Mesenteric fat pad (tissue), 1 donor: ENCODE measurements at places on chromosomes 3 and 15.

- DNase-seq: no peak
These were observed 54.0 kb upstream of the GADL1 start for GRCh38 chr3:30948426-30948825.

DNA sequence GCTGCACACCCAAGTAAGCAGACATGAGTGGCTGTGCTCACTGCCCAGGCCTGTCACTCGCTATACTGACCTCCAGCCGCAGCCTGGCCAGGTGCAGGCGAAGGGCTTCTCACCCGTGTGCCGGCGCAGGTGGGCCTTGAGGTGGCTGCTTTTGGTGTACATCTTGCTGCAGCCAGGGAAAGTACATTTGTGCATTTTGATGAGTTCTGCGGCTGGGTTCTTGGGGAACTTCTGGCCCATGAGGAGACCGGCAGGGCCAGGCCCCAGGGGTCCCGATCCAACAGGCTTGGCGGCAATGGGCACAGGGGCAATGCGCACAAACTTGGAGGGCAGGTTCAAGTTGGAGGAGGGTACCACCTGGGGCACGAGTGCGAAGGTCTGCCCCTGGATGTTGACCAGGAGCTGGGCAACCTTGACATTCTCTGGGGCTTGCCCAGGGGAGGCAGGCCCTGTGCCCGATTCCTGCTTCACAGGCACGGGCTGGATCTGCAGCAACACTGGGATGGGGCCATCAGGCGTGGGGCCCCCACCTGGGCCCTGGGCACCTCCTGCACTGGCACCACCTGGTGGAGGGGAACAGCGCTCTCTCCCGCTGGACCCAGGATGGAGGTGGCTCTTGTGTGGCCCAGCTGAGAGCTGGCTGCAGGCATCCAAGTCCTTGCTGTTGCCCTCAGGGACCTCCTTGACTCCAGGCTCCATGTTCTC is 5.3 kb downstream of the KLF15 start:
- DNase-seq: peak; percentile 84

- no peak for DNase-seq
These were observed 62.6 kb upstream of the VGLL3 start for GRCh38 chr3:87053553-87053952.

GRCh38 chr3:101020351-101021015 is 27.3 kb upstream of the ABI3BP start:
- DNase-seq: no peak

GRCh38 chr3:55902221-55902900 is 415.3 kb upstream of the WNT5A start:
- no peak for DNase-seq

DNA sequence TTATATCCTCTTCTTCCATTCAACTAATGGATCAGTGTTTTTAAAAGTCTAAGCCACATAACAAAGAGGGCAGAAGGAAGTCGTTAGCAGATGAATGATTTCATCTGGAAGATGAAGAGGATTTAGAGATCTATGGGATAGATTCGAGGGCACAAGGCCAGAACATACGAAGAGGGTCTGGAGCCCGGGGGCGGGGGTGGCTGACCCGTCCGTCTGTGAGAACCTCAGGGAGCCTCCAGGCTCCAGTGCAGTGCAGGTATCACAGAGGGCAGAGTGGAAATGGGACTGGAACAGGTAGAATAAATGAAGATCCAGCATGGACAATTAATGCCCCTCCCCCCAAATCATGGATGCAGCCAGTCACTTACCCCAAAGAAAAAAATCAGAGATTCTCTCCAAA is 1.5 kb upstream of the GOLGA8B start:
- DNase-seq: no peak

GRCh38 chr15:54577476-54578250 is 599.4 kb downstream of the UNC13C start:
- DNase-seq: no peak

- DNase-seq: no peak
These were observed 2.7 kb downstream of the FBXO40 start for GRCh38 chr3:121595765-121596406.

GRCh38 chr3:101155825-101156224 is 162.6 kb upstream of the ABI3BP start:
- no peak for DNase-seq

- DNase-seq: no peak
These were observed 203.6 kb downstream of the TNIK start for GRCh38 chr3:171256445-171257250.

GRCh38 chr15:66153549-66154415 is 99.8 kb downstream of the MEGF11 start:
- no peak for DNase-seq

GRCh38 chr3:149764302-149764701 is 12.0 kb upstream of the COMMD2 start:
- no peak for DNase-seq

GRCh38 chr3:18334837-18335601 is 90.1 kb downstream of the SATB1 start:
- DNase-seq: no peak

DNA sequence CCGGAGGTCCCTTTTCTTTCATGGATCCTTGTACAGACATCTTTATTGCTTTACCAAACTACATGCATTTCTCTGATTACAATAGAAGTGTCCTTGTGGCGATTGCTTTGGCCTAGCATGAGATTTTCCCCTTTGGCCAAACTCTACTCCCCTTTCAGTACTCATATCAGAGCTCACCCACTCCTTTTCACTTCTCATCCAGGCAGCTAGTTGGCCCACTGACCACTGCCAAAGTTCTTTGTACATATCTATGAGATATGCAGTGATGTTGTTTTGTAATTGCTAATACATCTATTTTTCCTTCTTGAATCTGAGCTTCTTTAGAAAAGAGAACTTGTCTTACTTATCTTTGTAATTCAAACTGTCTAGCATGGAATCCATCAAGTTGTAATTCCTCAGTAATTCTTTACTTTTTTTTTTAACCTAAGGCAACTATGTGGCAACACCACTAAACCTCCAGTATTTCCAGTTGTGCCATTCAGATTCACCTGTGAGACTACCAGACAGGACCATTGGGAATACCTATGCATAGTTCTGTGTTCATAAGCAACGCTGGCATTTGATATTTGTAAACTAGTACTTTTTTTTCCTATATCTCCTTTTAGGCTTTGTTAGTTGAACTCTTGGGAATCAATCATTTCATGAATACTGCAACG is 39.2 kb downstream of the AADACL2 start:
- no peak for DNase-seq

DNA sequence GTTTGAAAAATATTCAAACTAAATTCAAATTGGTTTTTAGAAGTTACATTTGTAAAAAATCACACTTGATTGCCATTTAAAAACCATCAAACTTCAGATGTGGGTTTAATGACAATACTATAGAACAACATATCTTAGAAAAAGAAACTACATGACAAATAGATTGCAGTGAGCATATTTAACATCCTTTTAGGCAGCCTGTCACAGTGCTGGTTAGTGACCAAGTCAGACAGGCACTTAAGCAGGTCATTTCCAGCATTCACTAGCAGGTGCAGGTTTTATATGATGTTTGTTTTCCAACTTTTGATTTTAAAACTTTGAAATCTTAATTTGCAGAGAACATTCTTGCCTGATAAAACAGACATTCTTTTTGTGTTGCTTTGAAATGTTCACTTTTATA is 115.7 kb downstream of the MBNL1 start:
- no peak for DNase-seq

DNA sequence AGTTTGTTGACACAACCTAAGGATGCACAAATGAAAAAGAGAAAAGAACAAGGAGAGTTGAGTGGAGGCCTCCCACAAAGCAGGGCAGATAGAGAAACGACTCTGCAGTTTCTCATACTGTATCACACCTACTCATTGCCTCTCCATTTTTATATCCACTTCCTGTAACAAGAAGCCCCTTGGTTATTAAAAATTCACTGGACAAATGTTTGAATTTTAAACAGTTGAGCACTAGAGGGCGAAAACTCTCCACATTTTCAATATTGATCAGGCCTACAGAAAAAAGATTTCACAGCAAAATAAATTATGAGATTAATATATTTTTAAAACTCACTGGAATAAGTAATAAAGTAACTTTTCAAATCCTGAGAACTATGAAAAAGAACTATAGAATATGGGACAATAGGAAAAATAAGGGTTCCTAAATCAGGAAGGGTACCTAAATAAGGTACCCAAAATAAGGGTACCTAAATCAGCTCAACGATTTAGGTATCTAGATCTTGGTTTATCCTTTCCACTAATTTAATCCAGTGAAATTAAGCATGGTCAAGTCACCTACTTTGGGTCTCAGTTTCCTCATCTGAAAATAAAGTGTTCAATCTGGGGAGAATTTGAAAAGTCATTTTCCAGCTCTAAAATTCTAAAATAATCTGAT is 47.0 kb upstream of the PPIB start:
- no peak for DNase-seq

DNA sequence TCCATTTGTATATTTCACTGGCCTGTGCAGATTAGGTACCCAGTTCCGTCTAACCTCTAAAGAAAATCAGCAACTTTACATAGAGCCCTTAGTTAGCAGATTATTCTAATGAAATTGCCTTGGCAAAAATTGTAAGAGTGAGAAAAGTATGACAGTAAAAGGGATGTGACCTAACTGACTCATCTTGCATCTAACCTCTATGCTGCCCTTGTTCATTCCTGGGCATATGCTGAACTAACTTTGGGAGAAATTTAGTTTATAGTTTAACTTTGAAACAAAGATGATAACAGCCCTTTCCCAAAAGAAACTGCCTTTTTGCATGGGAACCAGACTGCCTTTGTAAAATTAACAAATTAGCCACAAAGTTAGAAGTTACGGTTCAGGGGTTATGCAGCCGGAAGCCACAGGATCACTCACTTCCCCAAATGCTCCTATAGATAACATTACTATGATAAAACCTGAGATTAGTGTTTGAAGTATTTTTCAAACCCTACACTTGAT is 839.8 kb upstream of the ALCAM start:
- no peak for DNase-seq

DNA sequence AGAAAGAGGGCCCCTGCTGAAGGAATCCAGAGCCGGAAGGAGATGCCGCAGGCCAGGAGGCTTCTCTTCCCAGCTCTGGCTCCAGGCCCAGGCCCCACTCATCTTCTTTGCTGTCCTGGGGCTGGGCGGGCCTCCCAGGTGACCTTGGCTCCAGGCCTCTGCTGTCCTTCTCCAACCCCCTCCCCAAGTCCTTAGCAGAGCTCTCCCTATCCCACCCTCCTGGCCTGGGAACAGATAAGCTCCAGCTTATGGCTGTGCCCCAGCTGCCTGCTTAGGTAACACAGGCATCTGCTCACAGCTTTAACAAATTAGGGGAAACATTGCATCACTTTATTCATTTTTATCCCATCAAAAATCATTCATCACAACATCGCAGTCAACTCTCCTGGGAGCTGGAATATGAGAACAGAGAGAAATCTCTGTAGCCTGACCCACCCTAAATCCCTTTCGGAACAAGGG is 86.9 kb downstream of the SEMA5B start:
- DNase-seq: no peak

DNA sequence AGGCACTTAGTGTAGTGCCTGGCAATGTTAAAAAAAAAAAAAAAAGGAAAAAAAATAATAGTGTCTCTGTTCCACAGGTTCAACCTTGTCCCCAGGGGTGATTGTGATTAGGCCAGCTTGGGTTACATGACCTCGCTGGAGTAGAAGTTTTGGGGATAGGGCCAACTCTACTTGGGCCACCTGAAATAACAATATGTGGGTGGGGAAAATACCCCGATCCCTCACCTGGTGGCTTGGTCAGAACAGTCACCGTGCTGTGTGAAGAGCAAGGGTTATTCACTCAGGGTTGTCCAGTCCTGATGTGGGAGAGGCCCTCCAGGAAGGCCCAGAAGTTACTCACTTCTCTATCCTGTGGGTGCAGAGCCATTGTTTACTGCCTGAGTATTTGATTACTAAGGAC is 19.5 kb downstream of the XYLB start:
- DNase-seq: peak; percentile 20

- no peak for DNase-seq
These were observed 33.2 kb upstream of the ZDHHC23 start for GRCh38 chr3:113914646-113915045.

DNA sequence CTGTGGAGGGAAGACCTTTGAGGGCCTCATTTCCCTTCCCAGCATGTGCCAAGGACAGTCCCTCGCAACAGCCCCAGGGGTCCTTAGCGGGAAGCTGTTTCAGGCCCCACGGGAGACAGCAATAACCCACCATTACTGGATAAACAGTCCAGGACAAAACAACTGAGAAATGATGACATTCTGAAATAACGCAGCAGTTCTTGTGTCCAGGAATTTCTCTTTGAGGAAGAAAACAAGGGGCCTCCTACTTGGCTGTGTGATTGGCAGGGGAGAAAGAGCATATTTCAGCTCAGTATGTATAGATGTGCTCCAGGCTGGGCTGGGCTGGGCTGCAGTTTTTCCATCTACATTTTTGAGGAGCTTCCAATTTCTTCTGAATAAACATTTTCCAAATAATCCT is 82.2 kb upstream of the THBS1 start:
- no peak for DNase-seq

DNA sequence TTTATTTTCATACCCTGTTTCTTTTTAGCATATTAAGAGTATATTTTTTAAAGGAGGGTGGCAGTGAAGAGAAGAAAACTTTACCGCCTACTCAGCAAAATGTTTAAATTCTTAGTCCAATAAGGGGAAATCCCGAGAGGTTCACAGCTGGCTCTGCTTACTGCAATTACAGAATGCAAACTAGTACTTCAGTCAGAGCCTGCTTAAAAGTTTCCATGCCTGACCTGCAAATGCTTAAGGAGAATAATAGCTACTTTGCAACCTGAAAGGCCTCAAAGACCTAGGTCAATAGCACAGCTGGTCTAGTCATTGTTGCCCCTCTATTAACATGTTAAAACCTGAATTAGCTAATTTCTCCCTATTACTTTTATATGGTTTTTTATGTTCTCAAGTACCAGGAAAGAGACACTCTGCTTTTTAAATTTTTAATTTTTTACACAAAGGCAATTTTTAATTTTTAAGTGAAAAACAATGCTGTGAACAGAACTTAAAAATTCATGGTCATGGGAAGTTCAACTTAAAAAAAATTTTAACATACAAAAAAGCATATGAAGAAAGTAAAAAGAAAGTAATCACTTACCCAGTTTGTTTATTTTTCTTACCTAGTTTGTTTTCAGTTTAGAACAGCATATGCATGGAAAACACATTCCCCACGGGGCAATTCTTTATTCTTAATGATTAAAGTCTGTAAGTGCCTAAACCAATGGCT is 79.2 kb downstream of the P3H2 start:
- no peak for DNase-seq

GRCh38 chr3:11643201-11643603 is 513 bp downstream of the VGLL4 start:
- no peak for DNase-seq

DNA sequence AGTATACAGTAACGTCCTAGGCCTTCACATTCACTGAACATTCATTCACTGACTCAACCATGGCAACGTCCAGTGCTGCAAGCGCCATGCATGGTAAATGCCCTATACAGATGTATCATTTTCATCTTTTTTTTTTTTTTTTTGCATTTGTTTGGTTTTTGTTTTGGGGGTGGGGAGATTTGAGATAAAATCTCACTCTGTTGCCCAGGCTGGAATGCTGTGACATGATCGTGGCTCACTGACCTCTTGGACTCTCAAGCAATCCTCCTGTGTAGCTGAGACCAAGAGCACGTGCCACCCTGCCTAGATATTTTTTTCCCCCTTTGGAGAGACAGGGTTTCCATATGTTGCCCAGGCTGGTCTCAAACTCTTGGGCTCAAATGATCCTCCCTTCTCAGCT is 37.4 kb downstream of the SUSD5 start:
- no peak for DNase-seq

- no peak for DNase-seq
These were observed 231.6 kb upstream of the GOLGA6L4 start for GRCh38 chr15:84003791-84004503.
